HepG2 (cell line): ENCODE measurements at places on chromosomes 2 and 18. TPM values are rescaled to one million over a fixed set of nuclear protein-coding genes. Genes with fewer than 3 reads are reported as not detected.

DNA sequence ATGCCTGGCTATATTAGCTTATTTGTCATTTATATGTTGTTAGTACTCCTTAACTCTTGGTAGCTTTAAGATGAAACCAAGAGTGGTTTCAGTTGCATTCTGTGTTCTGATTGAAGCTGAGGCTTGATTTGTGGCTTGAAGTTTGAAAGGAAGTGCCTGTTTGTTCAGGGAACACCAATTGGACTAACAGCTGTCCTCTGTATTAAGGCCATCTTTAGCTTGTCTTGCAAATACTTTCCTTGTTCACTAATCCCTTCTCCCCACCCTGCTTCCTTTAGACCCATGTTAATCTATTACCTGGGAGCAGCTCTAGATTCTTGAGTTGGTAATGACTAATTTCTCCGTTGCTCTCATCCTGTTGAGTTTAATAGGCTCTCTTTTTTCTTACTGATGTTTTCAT is 13.4 kb downstream of the ITGA6 start:
- no peak overlapping the region for H3K4me3 ChIP-seq
- H3K36me3 ChIP-seq, result 0 out of 3 replicates have a peak, but pooled peaks cover 3% of the 10 kb centered on the region
- H3K27me3 ChIP-seq, result no peaks in the 10 kb centered on the region
- H3K27ac ChIP-seq, result no peak overlapping the region
- DNase-seq, result no peak

The CDC42EP3 gene
- total RNA-seq, result not detected in 2 replicates

GRCh38 chr2:172740856-172741255 is 5.2 kb downstream of the RAPGEF4 start:
- no peak for DNase-seq
- no peak overlapping the region for H3K27ac ChIP-seq
- no peaks in the 10 kb centered on the region for H3K36me3 ChIP-seq
- peaks cover 34% of the 10 kb centered on the region for H3K27me3 ChIP-seq
- H3K4me3 ChIP-seq, result no peak overlapping the region
- peaks cover 8% of the 10 kb centered on the region; the same call in 1 of the 2 replicates for H3K4me1 ChIP-seq

- H3K36me3 ChIP-seq, result no peaks in the 10 kb centered on the region
- no peaks in the 10 kb centered on the region for H3K27me3 ChIP-seq
- H3K4me1 ChIP-seq, result no peaks in the 10 kb centered on the region
- no peak overlapping the region for H3K27ac ChIP-seq
- no peak overlapping the region for H3K4me3 ChIP-seq
Measured at GRCh38 chr18:4636967-4637366, 181.9 kb upstream of the DLGAP1 start.

- no peak overlapping the region for H3K27ac ChIP-seq
- peak; percentile 54 for DNase-seq
- H3K4me3 ChIP-seq, result peak overlapping the region; percentile 44; the same call in 1 of the 2 replicates
- peaks cover 2% of the 10 kb centered on the region for H3K27me3 ChIP-seq
- H3K4me1 ChIP-seq, result peaks cover 35% of the 10 kb centered on the region
- H3K36me3 ChIP-seq, result no peaks in the 10 kb centered on the region
Measured at GRCh38 chr2:97740590-97741182, 27.3 kb downstream of the ZAP70 start.

The CD207 gene
- total RNA-seq, result 0.09 and 0.27 TPM in 2 replicates

The NPPC gene
- 0.11 TPM in 1 of 2 replicates, not detected in the other for total RNA-seq

DNA sequence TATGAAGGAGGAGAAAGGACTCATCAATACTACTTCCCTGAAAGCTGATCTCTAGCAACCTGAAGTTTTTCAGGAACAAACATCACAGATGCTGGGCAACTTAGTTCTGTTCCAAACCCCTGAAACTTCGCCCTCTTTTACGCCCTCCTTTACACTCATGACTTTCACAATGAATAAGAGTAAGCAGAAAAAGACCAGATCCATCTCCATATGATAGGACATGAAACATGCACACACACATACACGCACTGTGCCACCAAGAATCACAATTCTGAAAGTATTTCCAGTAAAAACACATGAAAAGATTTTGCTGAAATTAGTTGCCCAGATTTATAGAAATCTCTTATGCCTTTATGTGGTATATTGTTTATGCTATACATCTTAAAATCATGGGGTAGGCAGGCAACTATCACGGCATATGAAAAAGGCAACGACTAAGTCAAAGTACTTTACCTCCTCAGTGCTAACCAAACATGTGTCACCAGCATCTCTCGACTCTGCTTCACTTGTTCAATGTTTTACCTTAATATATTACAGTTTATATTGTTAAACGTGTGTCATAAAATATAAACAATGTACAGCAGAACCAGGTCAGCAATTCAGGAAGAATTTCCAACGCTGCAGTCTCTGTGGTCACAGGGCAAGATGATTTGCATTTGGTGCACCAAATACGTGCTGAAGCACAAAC is 47.8 kb downstream of the NHEJ1 start:
- no peaks in the 10 kb centered on the region for H3K36me3 ChIP-seq
- DNase-seq, result no peak
- peaks cover 84% of the 10 kb centered on the region for H3K4me1 ChIP-seq
- H3K4me3 ChIP-seq, result no peak overlapping the region
- H3K27me3 ChIP-seq, result no peaks in the 10 kb centered on the region
- no peak overlapping the region for H3K27ac ChIP-seq
